NCI-H1092 (cell line): ENCODE measurements at places on chromosomes 2 and 18.

GRCh38 chr2:215107216-215108056 is 31.0 kb downstream of the ABCA12 start:
- no peak for DNase-seq

GRCh38 chr18:49859021-49859359 is 45.7 kb upstream of the ACAA2 start:
- no peak for DNase-seq

DNA sequence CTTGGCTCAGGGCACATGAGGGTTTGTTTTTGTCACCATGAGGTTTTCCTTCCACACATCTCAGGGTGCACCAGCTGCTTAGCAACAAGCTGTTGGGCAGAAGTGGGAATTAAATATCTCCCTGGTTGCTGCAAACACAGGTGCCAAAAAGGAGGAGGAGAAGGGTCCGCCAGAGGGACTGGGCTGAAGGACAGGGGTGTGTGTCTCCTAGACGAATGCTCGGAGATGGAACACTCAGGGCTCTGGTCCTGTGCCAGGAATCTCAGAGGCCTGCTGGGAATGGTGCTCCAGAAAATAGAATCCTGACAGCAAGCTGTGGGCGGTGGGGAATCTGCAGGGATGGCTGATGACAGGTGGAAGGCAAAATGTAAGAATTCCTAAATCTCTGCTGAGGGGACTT is 94.5 kb downstream of the VSNL1 start:
- no peak for DNase-seq

GRCh38 chr2:62410926-62411456 is 95.0 kb downstream of the TMEM17 start:
- DNase-seq = no peak

- no peak for DNase-seq
Measured at GRCh38 chr2:165544897-165545296, 75.4 kb downstream of the CSRNP3 start.

- DNase-seq = no peak
Measured at GRCh38 chr18:21894619-21895367, 154.2 kb downstream of the MIB1 start.

- DNase-seq = no peak
Measured at GRCh38 chr2:222703886-222704285, 32.4 kb downstream of the MOGAT1 start.

- no peak for DNase-seq
Measured at GRCh38 chr2:121046335-121046734, 238.7 kb downstream of the TFCP2L1 start.

- no peak for DNase-seq
Measured at GRCh38 chr18:69209761-69210160, 190.9 kb upstream of the DOK6 start.

DNA sequence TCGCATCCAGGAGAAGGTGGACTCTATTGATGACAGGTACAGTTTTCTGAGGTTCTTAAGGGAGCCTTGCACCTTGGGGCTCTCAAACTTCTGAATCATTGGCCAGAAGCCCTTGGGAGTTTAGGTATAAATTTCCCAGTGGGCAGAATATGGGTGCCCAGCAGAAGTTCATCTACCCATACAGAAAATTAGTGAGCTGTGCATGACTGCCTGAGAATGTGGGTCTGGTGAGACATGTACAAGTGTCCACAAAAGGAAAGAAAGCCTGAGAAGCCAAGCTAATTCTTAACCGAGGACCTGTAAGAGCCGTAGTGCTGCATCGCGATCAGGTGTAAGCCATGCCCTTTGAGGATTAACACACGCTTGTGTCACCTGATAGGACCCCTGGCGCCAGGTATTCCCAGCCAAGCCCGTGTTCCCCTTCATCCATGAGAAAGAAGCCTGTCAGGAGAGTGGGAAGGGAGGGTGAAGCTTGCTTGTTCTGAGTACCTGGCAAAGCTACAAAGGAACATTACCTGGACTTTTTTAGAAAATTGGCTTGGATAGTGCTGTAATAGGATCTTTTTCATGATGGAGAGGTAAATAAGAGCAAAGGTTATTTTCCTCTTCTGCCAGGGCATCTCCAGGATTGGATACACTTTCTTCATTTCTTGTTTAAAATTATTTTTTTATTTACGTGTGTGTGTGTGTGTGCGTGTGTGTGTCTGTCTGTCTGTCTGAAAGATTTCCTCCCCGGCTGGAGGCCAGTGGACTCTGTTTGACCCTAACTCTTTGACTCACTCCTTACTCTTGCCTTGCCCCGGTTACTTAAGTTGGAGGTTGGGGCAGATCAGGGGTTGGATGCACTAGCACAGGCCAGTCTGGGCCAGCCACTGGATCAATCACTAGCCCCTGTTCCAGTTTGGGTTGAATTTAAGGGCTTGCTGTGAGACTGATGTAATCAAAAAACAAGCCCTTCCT is 90.4 kb upstream of the EML6 start:
- DNase-seq = no peak

DNA sequence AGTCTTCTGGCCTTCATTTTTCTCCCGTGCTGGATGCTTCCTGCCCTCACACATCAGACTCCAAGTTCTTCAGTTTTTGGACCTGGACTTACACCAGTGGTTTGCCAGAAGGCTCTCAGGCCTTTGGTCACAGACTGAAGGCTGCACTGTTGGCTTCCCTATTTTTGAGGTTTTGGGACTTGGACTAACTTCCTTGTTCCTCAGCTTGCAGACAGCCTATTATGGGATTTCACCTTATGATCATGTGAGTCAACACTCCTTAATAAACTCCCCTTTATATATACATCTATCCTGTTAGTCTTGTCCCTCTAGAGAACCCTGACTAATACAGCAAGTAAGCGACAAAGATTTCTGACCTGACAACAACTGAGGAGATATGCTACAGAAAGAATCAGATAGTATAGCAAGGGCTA is 7.2 kb downstream of the CDC42EP3 start:
- DNase-seq = no peak
